HT1080 (cell line): ENCODE measurements at places on chromosomes 3 and 15. TPM values are rescaled to one million over a fixed set of nuclear protein-coding genes. Genes with fewer than 3 reads are reported as not detected.

The SPESP1 gene
- not detected in 2 replicates for total RNA-seq

The TBC1D23 gene
- total RNA-seq = 21.9 and 25.7 TPM in 2 replicates

The DNAH12 gene
- total RNA-seq = 0.02 TPM in 1 of 2 replicates, not detected in the other

The IMPG2 gene
- total RNA-seq = 0.03 TPM in 1 of 2 replicates, not detected in the other

The PTPRG gene
- 34.6 and 41.1 TPM in 2 replicates for total RNA-seq

The TEX55 gene
- not detected in 2 replicates for total RNA-seq

The MUSTN1 gene
- total RNA-seq = 0.30 TPM in 1 of 2 replicates, not detected in the other

The SLC9C1 gene
- not detected in 2 replicates for total RNA-seq

The TM6SF1 gene
- not detected in 2 replicates for total RNA-seq

The AADAC gene
- not detected in 2 replicates for total RNA-seq

The CCDC80 gene
- 50.9 and 52.2 TPM in 2 replicates for total RNA-seq

The FEZF2 gene
- total RNA-seq = not detected in 2 replicates

The SLC2A2 gene
- total RNA-seq = not detected in 2 replicates

The CCDC39 gene
- total RNA-seq = 0.03 and 0.05 TPM in 2 replicates

The TRPM7 gene
- total RNA-seq = 15.2 and 16.9 TPM in 2 replicates

The FANCI gene
- 43.2 and 54.5 TPM in 2 replicates for total RNA-seq

The NOX5 gene
- total RNA-seq = 0.03 and 1.1 TPM in 2 replicates

The KIF15 gene
- 10.6 and 15.6 TPM in 2 replicates for total RNA-seq

The SNX4 gene
- 22.3 and 25.7 TPM in 2 replicates for total RNA-seq

The SYNPR gene
- not detected in 2 replicates for total RNA-seq

The EIF1B gene
- total RNA-seq = 17.4 and 25.7 TPM in 2 replicates
